ENCODE measurements at places on chromosomes 13 and 19. TPM values are rescaled to one million over a fixed set of nuclear protein-coding genes. Genes with fewer than 3 reads are reported as not detected.

LILRB1 gene
- total RNA-seq = not detected

ZNF350 gene
- total RNA-seq = 4.7 TPM

PSG4 gene
- 0.60 TPM for total RNA-seq

MPV17L2 gene
- total RNA-seq = 13.1 TPM

APOC4 gene
- not detected for total RNA-seq

LGALS7B gene
- not detected for total RNA-seq

ISOC2 gene
- 64.8 TPM for total RNA-seq

SIGLEC11 gene
- total RNA-seq = not detected
